A549 treated with dexamethasone at 1 μM for 4 hours (cell line): ENCODE measurements at places on chromosomes 7 and 10. TPM values are rescaled to one million over a fixed set of nuclear protein-coding genes. Genes with fewer than 3 reads are reported as not detected.

Gene TWIST1
- total RNA-seq = 0.97 to 2.8 TPM (median 2.7 TPM) in 5 replicates

Gene NPY
- not detected in 5 replicates for total RNA-seq

Gene ACTR1A
- total RNA-seq = 87.6 to 99.5 TPM (median 95.9 TPM) in 5 replicates

Gene STEAP4
- 0.02 to 0.06 TPM (median 0.05 TPM) in 4 of 5 replicates, not detected in the other for total RNA-seq

Gene ANXA8
- 30.6 to 40.7 TPM (median 30.7 TPM) in 5 replicates for total RNA-seq

Gene RASSF4
- total RNA-seq = 3.8 to 6.1 TPM (median 5.0 TPM) in 5 replicates

Gene ARHGAP19
- total RNA-seq = 4.5 to 6.2 TPM (median 5.2 TPM) in 5 replicates

Gene SFRP4
- total RNA-seq = 3.6 to 4.4 TPM (median 3.9 TPM) in 5 replicates

Gene SEMA4G
- total RNA-seq = 7.3 to 9.2 TPM (median 7.6 TPM) in 5 replicates
